PC-3 (cell line): ENCODE measurements at places on chromosomes 2 and 18.

DNA sequence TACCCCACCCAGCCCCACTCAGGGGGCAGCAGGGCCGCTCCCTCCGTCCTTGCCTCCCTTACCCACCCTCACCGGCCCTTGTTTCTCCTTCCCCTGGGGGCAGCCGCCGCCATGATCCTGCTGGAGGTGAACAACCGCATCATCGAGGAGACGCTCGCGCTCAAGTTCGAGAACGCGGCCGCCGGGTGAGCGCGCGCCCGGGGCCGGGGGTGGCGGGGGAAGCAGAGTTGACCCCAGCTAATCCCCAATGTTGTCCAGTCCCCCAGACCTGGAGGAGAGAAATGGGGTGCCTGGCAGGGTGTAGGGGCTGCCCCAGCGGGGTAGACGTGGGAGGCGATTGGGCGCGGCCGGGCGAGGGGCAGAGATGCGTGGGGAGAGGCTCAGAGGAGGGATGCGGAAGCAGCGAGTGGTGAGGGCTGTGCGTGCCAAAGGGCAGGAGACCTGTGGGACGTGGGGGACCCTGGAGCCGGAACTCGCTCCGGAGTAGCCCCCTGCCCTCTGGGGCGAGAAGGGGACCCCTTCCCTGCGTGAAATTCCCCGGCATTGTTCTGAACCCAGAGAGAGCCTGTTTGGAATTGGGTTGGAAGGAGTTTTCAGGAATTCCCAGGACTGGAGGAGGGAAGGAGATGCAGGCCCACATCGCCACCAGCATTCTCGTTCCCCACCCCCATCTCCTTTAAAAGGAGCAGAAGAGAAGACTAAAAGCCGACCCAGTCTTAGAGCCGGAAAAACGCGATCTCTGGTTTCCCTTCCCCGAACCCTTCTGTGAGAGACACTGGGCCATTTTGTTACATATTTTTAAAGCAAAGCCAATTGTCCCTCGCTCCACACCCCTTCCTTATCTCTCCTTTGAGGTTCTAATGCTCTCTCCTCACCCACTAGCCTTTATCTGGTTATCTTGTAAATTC lies 625 bp downstream of the ARPC2 start:
- DNase-seq = peak; percentile 25

- DNase-seq = peak; percentile 72
These were observed 25.3 kb upstream of the MFSD6 start for GRCh38 chr2:190382851-190383250.

DNA sequence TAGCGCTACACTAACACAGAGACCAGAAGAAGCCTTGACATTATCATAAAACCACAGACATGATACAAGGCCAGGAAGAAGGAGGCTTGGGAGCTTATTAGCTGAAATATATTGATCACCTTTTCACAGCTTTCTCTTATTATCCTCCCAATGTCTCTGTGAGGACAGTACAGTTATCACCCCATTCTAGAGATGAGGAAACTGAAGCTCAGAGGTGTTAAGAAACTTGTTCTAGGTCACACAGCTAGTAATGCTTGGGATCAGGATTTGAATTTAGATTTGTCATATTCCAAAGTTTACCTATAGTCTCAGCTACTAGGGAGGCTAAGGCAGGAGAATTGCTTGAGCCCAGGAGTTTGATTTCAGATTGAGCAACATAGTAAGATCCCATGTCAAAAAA lies 44.6 kb upstream of the LTBP1 start:
- DNase-seq = no peak

- DNase-seq = no peak
These were observed 155.5 kb downstream of the ZFP36L2 start for GRCh38 chr2:43070676-43071502.

GRCh38 chr2:38057651-38058410 lies 18.1 kb downstream of the CYP1B1 start:
- DNase-seq = peak; percentile 60

DNA sequence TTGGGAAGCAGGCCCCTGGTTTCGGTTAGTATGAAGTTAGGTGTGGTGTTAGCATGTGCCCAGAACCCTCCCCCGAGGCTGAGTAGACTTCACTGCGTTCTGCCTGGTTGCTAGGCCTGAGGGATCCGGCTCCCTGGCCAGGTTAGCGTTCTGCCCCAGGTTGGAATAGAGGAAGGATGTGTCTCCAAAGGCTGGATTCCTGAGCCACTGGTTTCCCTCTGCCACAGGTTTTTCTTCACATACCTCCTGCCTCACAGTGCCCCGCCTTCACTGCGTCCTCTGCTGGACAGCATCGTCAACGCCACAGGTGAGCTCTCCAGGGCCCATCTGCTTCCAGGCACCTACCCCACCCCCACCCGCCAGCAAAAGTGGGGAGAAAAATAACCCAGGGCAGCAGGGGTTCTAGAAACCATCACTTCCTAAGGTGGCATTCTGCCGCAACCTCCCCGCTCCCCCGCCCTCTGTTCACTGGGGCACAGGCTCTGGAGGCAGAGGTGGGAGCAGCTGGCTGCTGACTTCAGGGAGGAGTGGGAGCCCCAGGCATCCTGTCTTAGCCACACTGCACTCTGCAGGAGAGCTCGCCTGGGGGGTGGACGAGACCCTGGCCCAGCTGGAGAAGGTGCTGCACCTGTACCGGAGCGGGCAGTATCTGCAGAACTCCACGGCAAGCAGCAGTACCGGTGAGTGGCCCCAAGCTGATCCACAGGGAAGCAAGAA lies 7.1 kb downstream of the PKDCC start:
- peak; percentile 57 for DNase-seq

DNA sequence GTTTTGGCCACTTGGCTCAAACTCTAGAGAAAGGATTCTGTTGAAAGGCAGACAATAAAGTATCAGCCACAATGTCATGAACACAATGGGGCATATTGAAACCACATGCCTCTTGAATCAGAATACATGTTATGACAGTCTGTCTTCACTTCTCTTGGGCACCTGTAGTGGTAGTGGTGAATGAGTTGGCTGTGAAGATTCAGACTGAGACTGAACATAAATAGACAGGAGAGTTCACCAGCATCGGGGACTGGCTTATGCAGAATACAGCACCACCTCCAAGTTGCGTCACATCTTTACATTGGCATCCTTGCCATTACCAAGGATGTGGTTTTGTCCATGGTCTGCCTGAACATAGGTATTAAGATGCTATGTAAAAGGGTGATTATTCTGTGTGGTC lies 336.8 kb downstream of the MYCN start:
- no peak for DNase-seq
